ENCODE measurements at places on chromosomes 3 and 15.

DNA sequence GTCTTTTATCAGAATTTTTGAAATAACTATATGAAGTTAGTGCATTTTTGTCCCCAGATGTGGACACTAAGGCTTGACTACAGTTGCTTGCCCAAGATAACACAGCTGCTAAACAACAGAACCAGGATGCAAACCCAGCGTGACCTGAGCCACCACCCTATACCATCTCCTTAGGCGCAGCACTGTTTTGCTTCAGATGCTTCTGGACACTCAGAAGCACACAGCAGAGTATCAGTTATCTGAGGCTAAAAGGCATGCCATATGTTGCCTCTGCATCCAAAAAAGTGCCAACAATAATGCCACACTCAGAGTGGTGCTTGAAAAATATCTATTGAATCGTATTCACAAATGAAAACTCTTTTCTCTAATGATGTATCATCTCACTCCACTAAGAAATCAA, 24.5 kb downstream of the KCNMB2 start:
- no peak for DNase-seq

DNA sequence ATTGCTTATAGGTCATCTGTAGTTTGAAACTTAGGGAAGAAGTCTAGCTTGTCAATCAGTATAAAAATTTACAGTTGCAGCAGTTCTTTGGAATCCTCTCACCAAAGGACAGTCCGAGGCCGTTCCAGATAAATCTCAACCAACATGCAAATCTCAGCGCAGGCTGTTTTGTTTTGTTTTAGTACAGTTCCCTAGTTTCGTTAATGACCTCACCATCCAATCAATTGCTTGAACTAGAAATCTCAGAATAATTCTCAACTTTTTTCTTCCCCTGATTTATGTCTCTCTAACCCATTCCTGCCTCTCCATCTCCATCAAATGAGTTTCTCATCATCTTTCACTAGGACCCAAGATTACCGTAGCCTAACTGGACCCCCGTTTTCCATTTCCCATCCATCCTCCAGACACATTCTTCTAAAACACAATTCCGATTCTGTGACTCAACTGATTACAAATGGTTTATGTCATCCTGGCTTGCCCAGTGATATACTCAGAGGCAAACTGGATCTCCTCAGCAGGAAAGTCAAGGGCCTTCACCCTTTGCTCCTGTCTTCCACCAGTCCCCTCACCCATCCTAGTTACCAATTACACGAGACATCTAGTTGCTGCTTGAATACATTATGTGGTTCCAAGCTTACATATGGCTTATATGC, 1.3 kb downstream of the SMCO1 start:
- DNase-seq: no peak

DNA sequence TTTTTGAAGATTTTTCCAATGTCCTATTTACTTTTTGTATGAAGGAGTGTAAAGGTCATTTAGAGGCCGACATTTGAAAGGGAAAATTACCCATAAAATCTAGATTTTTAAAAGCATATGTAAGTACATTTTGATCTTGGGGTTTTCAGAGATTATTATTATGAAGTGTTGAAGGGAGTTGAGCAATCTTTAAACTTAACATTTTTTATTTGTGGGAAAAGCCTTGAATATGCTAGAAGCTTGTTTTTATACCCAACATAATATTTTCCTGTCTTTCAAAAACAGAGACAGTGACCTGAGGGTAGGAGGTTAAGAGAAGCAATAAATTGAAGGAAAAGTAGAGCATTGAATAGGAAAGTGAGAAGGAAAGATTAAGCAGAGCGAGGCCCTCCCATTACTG, 85.7 kb downstream of the SLMAP start:
- no peak for DNase-seq

DNA sequence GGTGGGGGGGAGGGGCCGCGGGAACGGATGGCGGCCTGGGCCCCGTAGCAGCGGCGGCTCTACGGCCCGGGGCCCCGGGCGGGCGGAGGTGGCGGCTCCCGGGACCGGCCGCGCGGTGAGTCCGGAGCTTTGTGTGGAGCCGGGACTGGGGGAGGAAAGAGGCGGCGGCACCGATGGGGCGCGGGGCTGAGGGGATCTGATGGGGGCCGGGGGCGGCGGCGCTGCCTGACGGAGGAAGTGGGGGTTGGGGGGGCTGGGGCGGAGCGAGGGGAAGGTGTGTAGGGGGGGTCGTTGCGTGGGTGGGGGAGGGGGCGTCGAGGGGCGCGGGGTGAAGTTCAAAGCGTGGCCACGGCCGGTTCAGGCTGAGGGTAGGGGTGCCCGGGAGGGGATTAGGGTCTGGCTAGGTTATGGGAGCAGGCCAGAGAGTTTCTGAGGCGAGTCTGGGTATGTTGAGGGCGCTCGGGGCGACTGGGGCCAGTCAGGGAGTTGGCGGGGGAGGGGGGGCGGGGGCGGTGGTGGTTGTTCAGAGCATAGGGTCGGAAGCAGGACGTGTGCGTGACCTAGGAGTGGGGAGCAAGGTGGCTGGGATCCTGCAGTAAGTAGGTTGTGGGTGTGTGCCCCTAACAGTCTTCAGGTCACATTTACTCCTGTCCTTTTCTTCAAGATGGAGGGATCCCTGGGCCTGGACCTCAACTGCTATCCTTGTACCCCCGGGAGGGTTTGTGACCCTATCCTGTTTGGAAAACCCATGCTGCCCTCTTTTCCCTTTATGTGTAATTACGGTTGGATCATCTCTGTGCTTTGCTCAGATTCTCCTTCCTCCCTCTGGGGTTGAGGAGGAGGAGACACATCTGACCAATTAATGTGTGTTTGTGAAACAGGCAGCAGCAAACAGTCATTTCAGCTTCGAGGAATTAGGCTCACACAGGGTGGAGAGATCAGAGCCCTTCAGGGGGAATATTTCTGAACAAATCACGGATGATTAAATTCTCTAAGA, 644 bp downstream of the ZNF609 start:
- DNase-seq: peak; percentile 35

DNA sequence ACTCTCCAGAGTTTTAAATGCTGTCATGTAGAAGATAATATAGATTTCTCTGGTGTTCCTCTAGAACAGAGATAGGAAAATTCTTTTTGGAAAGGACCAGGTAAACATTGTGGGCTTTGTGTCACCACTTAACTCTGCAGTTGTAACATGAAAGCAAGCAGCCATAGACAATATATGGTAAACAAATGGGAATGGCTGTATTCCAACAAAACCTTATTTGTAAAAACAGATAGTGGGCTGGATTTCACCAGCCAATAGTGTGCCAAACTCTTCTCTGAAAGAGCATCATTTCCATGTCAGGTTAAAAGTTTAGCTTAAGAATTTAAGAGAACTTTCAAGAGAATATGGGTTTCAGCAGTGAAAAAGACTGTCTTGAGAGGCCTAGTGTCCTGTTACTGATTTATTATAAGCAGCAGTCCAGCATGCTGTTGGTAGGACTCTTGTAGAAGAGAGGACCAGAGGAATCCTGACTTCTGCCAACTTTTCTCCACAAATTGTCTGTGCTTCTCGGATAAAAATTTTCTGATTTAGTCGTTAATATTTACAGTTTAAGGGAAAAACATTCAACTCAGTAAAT, 107.7 kb downstream of the TCF12 start:
- DNase-seq: no peak

- no peak for DNase-seq
Measured at GRCh38 chr3:138933981-138934691, 12.8 kb downstream of the FOXL2 start.

DNA sequence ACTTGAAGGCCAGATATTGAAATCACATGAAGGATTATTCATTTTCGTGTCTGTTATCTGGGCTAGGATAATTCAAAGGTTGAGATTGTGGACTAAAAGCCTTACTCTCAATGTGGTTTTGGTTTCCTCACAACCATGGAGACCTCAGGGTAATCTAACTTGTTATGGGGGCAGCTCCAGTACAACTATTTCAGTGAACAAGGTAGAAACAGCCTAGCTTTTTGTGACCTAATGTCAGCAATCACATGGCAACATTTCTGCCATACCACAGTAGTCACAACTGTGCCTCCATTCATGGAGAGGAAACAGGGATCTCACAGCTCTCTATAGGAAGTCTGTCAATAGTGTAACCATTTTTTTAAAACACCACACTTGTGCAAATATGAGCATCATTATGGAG, 62.4 kb upstream of the RARB start:
- DNase-seq: no peak

DNA sequence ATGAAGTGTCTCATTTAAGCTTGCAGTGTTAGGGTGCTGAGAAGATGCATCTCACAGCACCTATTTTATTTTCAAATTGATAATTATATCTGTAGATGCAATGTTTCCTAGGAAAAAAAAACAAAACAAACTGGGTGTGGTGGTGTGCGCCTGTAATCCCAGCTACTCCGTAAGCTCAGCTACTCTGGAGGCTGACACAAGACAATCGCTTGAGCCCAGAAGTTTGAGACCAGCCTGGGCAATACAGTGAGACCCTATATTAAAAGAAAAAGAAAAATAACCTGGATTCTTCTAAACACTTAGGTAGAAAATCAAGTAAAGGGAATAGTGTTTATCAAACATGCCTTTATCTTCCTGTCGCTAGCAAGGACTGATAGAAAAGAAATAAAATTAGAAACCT, 1.9 kb downstream of the MINDY2 start:
- no peak for DNase-seq

DNA sequence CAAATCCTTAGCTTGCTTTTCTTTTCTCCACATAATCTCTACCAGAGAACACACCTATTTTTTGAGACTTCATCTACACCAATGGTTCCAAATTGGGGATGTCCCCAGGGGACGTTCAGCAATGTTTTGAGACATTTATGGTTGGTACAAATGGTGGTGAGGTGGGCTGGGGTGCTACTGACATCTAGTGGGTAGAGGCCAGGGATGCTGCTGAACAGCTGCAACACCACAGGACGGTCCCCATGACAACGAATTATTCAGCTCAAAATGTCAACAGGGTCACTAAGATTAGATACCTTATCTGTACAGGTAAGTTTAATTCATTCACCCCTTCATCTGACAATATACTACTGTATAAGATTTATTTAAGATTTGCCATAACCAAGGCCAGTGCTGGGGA, 14.4 kb downstream of the GK5 start:
- DNase-seq: no peak

DNA sequence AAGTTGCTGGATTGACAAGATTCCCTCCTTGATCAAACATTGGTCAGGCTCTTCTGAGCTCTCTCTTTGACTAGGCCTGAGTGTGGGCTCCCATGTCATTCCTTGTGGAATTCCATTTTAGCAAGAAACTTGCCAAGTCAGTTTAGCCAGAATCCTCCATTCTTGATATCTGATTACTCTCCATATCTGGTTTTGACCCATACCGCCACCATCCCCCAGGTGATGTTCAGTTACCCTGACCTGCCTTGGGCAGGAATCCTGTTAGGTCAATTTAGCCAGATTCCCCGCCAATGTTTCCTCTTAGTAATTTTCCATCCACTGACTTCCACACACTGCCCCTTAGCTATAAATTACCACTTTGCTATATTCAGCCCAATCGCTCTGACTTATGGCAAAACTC, 1.0 kb upstream of the PCCB start:
- DNase-seq: no peak

DNA sequence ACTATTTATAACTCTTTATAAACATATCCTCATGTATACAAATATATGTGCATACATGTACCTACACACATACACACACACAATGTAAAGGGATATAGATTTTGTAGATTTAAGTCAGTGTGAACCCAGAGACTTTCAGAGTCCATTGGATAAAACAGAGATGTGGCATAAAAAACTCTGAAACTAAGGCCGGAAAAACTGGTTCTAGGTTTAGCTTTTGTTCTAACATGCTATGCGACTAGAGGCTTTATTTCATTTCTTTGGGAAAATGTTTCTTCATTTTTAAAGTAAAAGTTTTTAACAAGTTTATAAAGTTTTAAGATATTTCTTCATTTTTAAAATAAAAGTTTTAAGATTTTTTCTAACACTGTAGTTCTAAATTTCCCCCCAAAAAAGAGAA, 36.7 kb downstream of the ZPLD1 start:
- no peak for DNase-seq
